ENCODE measurements at places on chromosomes 13 and 19. TPM values are rescaled to one million over a fixed set of nuclear protein-coding genes. Genes with fewer than 3 reads are reported as not detected.

Gene CCDC194
- 3.4 TPM for total RNA-seq

Gene LAIR2
- total RNA-seq = not detected

Gene FREM2
- total RNA-seq = not detected

Gene ZNF835
- total RNA-seq = 7.3 TPM

Gene AZU1
- total RNA-seq = 0.21 TPM

Gene LMTK3
- total RNA-seq = 21.5 TPM

Gene KLF1
- total RNA-seq = not detected
